ENCODE measurements at places on chromosomes 1 and 21. TPM values are rescaled to one million over a fixed set of nuclear protein-coding genes. Genes with fewer than 3 reads are reported as not detected.

- H3K4me1 ChIP-seq = peaks cover 17% of the 10 kb centered on the region
- no peak for DNase-seq
- peak overlapping the region; percentile 56 for H3K27ac ChIP-seq
These were observed 8.5 kb downstream of the AKT3 start for GRCh38 chr1:243841507-243841906.

Gene PRSS38
- total RNA-seq = not detected

Gene CA14
- total RNA-seq = 3.8 TPM

Gene DISC1
- 9.1 TPM for total RNA-seq

Gene TEDDM1
- total RNA-seq = not detected

- H3K4me1 ChIP-seq = peaks cover 31% of the 10 kb centered on the region
- no peak overlapping the region for H3K4me3 ChIP-seq
- no peak overlapping the region for H3K27ac ChIP-seq
- H3K36me3 ChIP-seq = peaks cover 3% of the 10 kb centered on the region
These were observed 111.4 kb downstream of the ZP4 start for GRCh38 chr1:237779356-237779755.

DNA sequence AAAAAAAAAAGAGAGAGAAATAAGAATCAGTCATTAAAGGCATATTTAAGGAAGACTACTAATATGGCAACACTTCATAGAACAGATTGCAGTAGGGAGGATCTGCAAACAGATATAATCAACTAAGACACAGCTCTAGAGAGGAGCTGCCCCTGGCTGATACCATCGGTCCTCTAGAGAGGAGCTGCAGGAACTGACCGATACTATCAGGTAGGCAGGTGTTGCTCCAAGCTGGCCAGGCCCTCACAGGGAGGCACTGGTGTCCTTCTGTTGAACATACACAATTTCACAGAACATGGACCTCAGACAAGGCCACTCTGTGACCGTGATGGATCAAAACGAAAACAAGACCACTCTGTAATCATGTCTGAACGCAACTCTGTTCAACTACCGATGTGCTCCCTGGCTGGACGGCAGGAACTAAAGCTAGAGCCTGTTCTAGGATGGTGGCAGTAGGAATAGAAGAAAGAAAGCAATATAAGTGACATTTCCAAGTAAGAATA is 15.5 kb downstream of the SMYD3 start:
- H3K36me3 ChIP-seq = no peaks in the 10 kb centered on the region
- no peak for DNase-seq
- no peak overlapping the region for H3K27ac ChIP-seq
- H3K4me3 ChIP-seq = no peak overlapping the region
- no peaks in the 10 kb centered on the region for H3K27me3 ChIP-seq
- H3K4me1 ChIP-seq = peaks cover 8% of the 10 kb centered on the region

DNA sequence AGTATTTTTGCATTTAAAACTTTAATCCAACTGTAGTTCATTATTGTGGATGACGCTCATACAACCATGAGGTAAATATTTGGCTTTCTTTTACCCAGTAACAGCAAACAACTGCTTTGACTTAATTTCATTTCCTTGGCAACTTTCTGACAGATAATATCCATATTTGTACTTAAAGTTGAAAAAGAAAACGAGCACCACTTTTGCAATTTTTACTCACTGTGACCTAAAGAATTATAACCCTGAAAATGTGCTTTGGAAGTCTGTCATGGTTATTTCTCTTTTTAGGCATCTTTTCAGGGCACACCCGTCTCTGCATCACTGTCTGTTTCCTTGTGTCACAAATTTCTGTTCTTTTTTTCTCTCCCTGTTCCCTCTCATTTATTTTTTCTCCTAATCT is 918 bp upstream of the CD2 start:
- H3K27me3 ChIP-seq = no peaks in the 10 kb centered on the region
- H3K4me3 ChIP-seq = no peak overlapping the region
- H3K36me3 ChIP-seq = no peaks in the 10 kb centered on the region

- DNase-seq = no peak
- H3K36me3 ChIP-seq = peaks cover 20% of the 10 kb centered on the region
- no peak overlapping the region for H3K27ac ChIP-seq
- H3K4me1 ChIP-seq = peaks cover 5% of the 10 kb centered on the region
- no peaks in the 10 kb centered on the region for H3K27me3 ChIP-seq
- no peak overlapping the region for H3K4me3 ChIP-seq
These were observed 10.6 kb downstream of the UBR4 start for GRCh38 chr1:19199329-19199968.

Gene AGT
- total RNA-seq = 1.9 TPM

DNA sequence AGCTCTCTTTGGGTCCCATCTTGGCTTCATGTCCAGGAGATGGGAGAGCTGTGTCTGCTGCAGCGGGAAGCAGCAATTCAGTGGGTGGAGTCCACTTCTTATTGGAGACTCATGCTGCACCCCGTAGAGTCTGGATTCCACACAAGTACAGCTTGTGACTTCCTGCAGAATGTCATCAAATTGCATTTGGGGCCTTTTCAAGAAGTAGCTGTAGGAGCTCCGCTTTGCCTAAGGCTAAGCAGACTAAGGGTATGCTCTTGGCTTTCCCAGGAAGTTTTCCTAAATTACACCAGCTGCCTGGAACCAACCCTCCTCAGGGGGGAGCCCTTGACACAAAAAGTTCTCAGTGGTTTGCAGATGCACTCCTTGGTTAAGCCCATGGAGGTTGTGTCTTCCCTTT is 5.7 kb upstream of the MOB3C start:
- H3K27ac ChIP-seq = peak overlapping the region; percentile 37
- DNase-seq = no peak
- peaks cover 29% of the 10 kb centered on the region for H3K4me1 ChIP-seq
- no peak overlapping the region for H3K4me3 ChIP-seq

DNA sequence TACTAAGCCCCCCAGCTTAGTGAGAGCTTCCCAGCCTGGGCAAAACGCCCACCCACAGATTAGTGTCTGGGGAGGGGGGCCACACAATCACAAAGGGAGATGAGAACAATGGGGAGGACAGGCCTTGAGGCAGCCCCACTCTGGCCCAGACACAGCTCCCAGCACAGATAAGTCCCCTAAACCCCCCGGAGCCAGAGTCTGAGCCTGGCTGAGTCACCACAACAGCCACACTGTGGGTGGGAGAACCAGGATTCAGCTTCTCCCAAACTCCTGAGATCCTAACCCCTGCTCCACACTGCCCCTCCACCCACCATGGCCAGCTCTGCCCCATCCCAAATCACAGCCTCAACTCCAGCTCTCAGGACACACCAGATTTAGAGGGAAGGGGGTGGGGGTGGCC is 4.2 kb downstream of the NECTIN4 start:
- peak overlapping the region; percentile 94 for H3K27ac ChIP-seq
- peak overlapping the region; percentile 69 for H3K4me3 ChIP-seq
- peaks cover 80% of the 10 kb centered on the region for H3K4me1 ChIP-seq
- peaks cover 5% of the 10 kb centered on the region for H3K36me3 ChIP-seq
- no peak for DNase-seq
- H3K27me3 ChIP-seq = no peaks in the 10 kb centered on the region

Gene PEX14
- total RNA-seq = 31.4 TPM

Gene SMPDL3B
- 8.4 TPM for total RNA-seq

DNA sequence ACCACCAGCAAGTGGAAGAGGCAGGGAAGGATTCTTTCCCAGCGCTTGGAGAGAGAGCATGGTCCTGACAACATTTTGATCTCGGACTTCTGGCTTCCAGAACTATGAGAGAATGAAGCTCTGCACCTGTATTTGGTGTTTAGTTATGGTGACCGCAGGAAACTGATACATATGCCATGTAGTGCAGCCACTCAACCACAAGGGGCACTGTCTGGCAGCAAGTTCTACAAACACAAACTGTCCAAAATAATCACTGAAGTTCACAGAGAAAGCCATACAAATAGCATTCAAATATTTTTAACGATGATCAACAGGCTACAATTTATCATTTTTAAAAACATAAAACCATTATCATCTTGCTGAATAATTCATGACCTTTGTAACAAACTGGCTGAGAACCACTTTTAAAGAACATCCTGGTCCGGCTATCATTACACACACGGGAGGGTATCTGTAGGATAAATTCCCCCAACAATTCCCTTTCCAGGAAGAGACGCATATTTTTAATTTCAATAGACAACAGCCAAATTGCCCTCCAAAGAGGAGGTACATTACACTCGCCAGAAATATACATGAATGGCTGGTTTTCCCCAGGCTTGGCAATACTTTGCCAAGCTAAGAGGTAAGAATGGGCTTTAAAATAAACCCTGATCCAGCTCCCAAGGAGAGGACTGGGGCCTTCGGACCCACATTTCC is 9.2 kb upstream of the CBR3 start:
- H3K4me1 ChIP-seq = peaks cover 4% of the 10 kb centered on the region
- H3K27ac ChIP-seq = peak overlapping the region; percentile 21
- no peaks in the 10 kb centered on the region for H3K36me3 ChIP-seq
- H3K4me3 ChIP-seq = no peak overlapping the region

Gene ACKR1
- 0.53 TPM for total RNA-seq

Data from mesothelial cell of epicardium (in vitro differentiated cells).